ENCODE measurements at places on chromosomes 16 and 17. TPM values are rescaled to one million over a fixed set of nuclear protein-coding genes. Genes with fewer than 3 reads are reported as not detected.

- DNase-seq = no peak
Observed at GRCh38 chr17:78092794-78093324, 35.7 kb downstream of the TMC6 start.

DNA sequence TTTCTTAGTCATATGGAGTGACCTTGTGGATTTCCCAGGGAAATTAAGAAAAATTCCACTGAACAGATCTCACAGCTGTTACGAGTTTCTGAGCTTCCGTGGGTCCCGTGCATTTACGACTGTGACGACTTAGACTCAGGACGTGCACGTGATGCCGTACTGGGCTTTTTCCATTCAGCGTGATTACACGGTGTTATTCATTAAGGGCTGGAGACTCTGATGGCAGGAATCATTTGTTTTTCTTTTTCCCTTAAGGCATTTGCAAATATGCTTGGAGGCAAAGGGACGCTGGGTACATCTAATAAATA is 57.2 kb downstream of the TBC1D16 start:
- no peak for DNase-seq

DNA sequence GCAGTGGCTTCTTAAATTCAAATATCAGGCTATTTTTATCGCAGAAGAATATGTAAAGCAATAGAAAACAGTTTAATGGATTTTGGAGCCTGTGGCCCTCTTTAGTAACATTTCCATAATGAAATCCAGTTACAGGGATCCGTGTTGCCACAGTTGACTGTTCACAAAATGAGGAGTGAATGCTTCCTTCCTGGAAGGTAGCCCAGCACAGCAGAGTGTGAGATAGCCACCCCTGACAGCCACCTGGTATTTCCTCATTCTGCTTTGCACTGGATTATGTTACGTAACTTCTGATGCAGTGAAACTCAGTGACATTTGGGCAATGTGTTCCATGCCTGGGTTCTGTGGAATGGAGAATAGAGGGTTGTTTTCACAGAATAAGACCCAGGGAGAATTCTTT is 517.2 kb downstream of the RBFOX1 start:
- DNase-seq = no peak

DNA sequence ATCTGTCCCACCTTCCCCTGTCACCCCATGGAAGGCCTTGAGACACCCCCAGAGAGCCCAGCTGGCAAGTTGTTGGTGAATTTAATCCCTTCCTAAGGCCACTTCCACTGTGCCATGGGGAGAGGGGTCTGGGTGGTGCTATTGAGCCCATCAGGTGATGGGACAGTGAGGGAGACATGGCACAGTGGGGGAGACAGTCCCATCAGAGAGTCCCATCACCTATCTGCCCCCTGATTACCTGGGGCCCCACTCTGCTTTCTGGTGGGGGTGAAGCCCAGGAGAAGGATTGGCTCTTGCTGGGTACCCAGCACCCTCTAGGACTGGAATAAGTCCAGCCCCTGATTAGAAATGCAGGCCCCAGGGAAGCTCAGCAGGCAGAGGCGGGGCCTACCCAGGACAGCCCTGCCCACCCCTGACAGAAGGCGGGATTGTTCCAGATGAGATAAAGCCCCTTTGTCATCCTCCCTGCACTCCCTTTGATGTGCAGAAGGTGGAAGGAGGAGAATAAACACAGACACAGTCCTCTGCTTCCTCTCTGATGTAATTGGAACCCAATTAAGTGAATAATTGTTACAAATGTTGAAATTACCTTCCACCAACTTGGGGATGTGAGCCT is 18.9 kb downstream of the TMEM132E start:
- DNase-seq = no peak

DNA sequence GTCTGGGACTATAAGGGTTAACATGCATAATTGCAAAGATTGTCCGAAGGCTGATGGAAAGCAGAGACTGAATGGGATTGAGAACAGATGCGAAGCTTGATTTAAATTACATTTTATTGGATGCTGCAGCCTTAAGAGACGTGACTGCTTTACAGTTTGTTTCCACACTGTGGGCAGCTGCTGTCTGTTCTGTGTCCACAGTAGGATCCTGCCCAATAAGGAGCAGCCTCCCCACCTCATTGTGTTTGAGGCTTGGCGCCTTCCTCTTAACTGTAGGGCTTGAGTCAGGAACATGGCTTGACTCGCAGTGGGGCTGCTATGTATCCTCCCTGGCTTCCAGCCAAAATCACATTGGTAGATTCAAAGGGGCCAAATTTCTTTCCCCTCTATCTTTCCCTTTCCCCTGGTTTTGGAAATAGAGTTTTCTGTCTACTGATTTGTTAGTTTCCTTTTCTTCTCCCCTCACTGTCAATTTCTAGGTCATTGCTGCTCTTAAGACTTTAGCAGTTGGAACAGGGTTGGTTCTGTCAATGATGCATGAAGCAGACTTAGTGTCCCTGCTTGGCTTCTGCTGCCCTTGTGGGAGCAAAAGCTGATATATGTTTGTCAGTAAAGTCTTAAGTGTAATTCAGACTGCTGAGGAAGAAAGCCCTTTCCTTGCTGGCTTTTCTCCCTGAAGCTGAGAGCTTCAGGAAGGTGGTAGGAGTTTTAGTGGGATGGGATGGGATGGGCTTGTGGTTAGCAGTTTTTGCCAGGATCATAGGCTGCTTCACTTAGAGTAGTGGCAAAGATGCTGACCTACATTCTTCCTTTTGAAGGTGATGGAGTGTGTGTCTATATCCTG is 5.0 kb upstream of the RARA start:
- DNase-seq = no peak

DNA sequence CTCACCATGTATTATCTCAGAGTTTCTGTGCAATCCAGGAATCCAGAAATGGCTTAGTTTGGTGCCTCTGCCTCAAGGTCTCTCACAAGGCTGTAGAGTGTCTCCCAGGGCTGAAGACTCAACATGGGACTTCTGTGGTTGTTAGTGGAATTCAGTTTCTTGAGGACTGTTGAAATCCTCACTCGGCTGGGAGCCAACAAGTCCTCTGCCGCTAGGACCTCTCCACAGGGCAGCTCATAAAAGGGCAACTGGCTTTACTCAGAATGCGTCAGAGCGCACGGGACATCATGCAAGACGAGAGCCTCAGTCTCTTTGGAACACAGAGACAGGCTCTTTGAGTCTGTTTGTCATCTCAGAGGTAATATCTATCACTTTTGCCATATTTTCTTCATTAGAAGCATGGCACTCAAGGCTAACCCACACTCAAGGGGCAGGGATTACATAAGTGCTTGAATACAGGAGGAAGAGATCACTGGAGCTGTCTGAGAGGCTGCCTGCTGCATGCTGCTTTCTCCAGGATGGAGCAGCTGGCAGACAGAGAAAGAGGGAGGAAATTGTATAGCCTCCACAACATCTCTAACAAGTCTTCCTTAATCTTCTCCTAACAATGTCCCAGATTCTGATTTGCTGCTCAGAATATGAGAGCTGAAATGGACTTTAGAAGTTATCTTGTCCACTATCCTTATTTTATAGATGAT is 97.5 kb upstream of the ASIC2 start:
- DNase-seq = no peak

- DNase-seq = no peak
Observed at GRCh38 chr16:77434530-77435271, at the start of gene ADAMTS18. Gene ADAMTS18, minus strand, starts transcription at chr16:77435034. Its CDS starts 339 bp downstream, at chr16:77434695.

DNA sequence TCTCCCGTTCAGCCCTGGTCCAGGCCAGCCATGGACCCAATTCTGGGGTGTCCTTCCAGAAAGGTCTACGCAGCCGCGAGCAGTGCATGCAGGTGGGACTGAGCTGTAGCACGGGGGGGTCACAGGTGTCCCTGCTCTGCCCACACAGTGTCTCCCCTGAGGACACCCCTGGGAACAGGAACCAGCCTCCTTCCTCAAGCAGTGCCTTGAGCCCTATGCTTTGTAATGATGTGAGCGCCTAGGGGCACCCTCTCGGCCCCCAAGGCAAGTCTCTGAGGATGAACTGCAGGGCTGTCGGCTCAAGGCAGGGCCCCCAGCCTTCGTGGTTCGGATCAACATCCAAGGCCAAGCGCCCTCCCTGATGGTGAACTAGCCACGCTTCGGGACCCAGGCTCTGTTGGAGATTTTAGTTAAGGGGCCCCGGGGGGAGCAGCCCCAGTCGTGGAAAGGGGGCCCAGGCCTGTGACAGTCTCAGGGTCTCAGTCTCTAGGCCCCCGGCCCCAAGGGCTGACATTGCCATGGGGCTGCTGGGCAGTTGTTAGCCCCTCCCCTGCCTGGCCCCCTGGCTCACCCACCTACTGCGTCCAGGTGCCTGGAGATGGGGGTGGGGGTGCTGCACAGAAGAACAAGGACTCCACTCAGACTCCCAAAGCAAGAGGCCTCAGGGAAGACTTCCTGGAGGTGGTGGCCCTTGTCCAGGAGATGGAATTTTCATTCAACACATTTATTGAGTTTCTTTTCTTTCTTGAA is 2.3 kb downstream of the IL17C start:
- DNase-seq = no peak

- no peak for DNase-seq
Observed at GRCh38 chr17:21189361-21189760, 24.6 kb downstream of the TMEM11 start.

- DNase-seq = no peak
Observed at GRCh38 chr17:61734466-61734865, 128.9 kb downstream of the BRIP1 start.

- peak; percentile 25 for DNase-seq
Observed at GRCh38 chr16:87658564-87659225, 56.4 kb downstream of the JPH3 start.

GRCh38 chr17:81868674-81869220 is 2.4 kb downstream of the ARHGDIA start:
- peak; percentile 63 for DNase-seq

- DNase-seq = no peak
Observed at GRCh38 chr17:17636272-17636885, 44.9 kb upstream of the PEMT start.

DNA sequence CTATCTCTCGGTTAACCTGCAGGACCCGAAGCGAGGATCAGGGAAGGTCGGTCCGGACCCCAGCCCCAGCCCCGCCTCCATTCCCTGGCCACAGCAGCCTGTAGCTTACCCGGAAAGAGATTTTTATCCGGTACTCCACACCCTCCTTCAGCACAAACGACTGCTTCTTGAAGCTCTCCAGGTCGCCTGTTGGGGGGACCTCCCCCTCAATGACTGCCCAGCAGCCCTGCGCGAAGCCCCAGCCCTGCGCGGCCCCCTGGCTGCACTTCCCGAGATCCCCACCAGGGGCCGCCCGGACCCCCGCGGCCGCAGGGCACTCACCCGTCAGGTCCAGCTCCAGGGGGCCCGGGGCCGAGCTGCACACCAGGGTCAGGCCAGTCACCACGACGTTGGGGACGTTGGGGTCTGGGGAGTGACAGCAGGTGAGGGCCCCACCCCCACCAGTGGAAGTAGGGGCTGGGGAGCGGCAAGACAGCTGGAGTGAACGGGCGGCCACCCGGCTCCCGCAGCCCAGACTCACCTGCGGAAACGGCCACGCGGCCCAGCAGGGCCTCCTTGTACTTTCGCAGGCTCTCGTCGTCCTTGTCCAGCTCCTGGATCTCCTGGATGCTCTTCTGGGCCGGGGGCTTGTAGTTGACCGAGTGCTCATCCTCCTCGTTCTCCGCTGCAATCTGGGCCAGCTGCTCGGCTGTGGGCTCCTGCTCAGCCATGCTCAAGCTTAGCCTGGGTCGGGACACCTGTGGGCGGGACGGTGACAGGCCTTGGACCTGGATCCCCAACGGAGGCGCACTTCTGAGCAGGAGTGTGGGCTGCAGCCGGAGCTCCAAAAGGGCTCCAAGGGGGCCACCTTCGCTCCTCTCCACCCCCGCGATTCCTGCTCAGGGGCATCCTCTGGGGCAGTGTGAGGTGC is 1.7 kb downstream of the ARHGDIA start:
- DNase-seq = peak; percentile 86

- no peak for DNase-seq
Observed at GRCh38 chr16:23570992-23571632, 13.6 kb downstream of the UBFD1 start.

- DNase-seq = no peak
Observed at GRCh38 chr17:7873051-7873450, 15.2 kb downstream of the CYB5D1 start.

- DNase-seq = no peak
Observed at GRCh38 chr16:23365602-23366240, 63.6 kb downstream of the SCNN1B start.

- DNase-seq = no peak
Observed at GRCh38 chr16:57866529-57866918, 64.2 kb upstream of the KIFC3 start.

GRCh38 chr16:81447383-81448101 is 2.9 kb downstream of the CMIP start:
- DNase-seq = no peak

DNA sequence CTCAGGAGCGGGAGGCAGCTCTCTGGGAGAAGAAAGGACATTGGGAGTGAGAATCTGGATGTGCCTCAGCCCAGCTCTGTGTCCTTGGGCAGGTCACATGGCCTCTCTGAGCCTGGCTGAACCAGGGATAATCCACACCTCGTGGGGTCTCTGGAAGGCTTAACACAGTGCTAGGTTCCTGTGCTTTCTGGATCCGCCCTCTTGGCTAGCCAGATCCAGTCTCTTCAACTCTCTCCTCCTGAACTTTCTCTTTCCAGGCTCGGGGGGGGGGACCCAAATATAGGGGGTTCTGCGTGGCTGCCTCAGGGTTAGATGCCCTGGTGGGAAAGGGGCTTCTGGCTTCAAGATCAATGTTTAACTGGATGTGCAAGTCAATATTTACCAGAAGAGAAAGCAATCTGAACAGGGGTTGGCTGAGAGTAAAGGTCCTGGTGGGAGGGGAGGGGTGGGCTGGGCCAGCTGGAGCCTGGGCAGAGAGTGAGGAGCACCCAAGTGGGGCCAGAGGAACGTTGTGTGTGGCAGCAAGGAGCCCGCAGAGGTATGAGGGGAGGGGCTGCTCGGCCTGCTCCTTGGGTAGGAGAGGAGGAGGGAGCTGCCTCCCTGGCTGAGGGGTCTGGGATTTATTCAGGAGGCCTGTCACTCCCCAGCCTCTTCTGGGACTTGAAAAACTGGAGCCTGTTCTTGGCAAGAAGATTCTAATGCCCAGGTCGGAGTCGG is at the start of gene SERPINF2:
TSS of gene SERPINF2 (plus strand) at position 501 of the 717 bp plus-strand sequence. CDS start 2,125 bp downstream, outside the sequence.
- DNase-seq = no peak

DNA sequence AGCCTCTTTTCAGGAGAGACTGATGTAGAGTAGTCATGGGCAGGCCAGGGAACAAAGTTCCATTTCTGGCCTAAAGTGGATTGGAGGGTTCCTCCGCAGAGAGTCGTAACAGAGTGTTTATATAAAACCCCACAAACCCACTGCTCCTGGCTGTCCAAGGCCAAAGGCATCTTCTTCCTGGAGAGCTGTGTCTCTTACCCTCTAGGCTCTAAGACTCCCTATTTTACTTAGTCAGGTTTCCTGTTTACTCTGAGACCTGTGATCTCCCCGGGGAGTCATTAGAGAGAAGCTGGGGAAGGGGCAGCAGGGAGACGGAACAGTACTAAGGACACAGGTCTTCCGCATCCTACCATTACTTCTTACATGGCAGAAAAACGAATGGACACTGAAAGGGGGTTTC is 69.5 kb downstream of the HIC1 start:
- no peak for DNase-seq

The HYDIN gene
- 1.5 TPM for total RNA-seq

The NOD2 gene
- 1.4 TPM for total RNA-seq

The RASD1 gene
- total RNA-seq = 43.4 TPM

The SAMD14 gene
- 3.3 TPM for total RNA-seq

The PRSS8 gene
- total RNA-seq = not detected

The KIFC3 gene
- 49.8 TPM for total RNA-seq

Data from right cardiac atrium (tissue), 5 donors.